ENCODE measurements at places on chromosomes 6 and 20. TPM values are rescaled to one million over a fixed set of nuclear protein-coding genes. Genes with fewer than 3 reads are reported as not detected.

The GABRR2 gene
- 0.09 TPM for total RNA-seq

The TRIM10 gene
- total RNA-seq, result not detected

The TINAG gene
- not detected for total RNA-seq

The CDH4 gene
- total RNA-seq, result 0.25 TPM

The ERMARD gene
- total RNA-seq, result 15.0 TPM

The KHDRBS2 gene
- not detected for total RNA-seq

The OPRL1 gene
- total RNA-seq, result 0.63 TPM

The ZHX3 gene
- 47.2 TPM for total RNA-seq

The RSPH9 gene
- 0.57 TPM for total RNA-seq

The ARFGEF3 gene
- total RNA-seq, result 0.09 TPM

The AIF1 gene
- not detected for total RNA-seq

The CTCFL gene
- total RNA-seq, result not detected

The DEF6 gene
- 0.18 TPM for total RNA-seq

The MUC21 gene
- total RNA-seq, result not detected

The MOCS1 gene
- total RNA-seq, result 8.4 TPM

The COL9A3 gene
- total RNA-seq, result 0.98 TPM

The BPIFB1 gene
- total RNA-seq, result not detected

The TMEM30A gene
- 136 TPM for total RNA-seq
